ENCODE measurements at places on chromosomes 7 and 10.

DNA sequence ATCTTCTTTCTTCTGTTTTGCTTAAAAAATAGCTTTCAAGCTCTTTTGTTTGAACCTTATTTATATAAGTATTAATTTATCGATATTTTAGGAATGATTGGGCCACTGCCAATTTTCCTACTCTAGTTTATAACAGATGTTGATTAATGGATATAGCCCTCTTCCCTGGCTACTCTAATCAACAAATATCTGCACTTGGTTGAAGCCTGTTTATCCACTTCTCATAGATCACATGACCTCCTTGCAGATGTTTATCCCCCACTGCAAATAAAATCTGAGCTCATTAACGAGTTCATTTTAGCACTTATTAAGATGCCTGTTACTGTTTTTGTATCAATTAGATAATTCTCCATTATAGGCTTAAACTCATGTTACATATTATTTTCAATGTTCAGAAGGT is 715.3 kb downstream of the CNTNAP2 start:
- no peak for DNase-seq

GRCh38 chr7:144019457-144019856 is 19.3 kb downstream of the OR6B1 start:
- DNase-seq, result peak; percentile 10

DNA sequence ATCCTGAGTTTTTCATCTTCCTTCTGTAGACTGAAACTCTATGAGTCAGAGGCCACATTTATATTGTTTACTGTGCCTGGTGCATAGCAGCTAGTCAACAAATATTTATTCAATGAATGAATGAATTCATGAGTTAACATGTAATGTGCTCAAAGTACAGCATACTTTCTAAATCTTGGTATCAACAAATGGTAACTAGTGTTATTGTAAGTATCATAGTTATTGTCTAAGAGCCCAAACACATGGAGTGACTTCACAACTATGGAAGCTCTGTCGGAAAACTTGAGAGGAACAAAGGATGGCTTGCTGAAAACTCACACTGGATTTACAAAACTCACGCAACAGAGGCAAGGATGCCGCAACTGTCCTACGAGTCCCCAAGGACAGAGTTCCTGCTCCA is 35.9 kb downstream of the DENND2A start:
- no peak for DNase-seq

GRCh38 chr10:75402486-75403143 is 1.1 kb upstream of the ZNF503 start:
- DNase-seq, result no peak

DNA sequence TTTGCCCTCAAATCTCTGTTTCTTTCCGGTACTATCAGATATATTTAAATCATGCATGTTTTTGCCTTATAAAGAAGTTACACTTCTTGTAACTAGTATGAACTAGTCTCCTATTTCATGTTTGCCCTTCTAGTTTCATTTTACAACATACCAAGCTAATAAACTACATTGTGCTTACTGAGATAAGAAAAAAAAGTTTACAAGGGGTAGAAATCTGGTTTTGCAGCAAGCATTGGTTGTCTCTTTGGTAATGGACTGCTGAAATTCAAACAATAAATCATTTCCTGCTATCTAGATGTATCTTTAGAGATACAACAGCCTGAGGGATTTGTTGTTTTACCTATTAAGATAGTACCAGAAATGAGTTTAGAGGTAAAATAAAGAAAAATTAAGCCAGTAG is 18.8 kb downstream of the PTTG1IP2 start:
- no peak for DNase-seq

DNA sequence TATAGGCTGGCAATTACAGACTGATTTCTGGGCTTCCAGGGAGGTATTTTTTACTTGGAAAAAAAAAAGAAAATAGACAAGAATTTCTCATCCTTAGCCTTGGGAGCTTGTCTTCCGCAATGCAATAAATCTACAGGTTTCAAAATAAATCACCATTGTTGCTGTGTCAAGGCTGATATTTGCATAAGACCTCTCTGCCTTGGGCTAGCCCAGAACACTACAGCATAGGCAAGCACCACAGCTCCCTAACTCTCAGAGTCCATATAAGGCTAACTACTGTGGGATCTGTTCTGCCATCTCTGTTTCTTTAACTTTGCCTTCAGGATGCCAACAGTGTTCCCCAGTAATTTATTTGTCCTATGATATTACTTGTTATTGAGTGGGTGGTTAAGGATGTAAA is 64.4 kb downstream of the ZWINT start:
- no peak for DNase-seq

GRCh38 chr10:27822301-27822700 is 76.7 kb upstream of the MKX start:
- DNase-seq, result peak; percentile 53

DNA sequence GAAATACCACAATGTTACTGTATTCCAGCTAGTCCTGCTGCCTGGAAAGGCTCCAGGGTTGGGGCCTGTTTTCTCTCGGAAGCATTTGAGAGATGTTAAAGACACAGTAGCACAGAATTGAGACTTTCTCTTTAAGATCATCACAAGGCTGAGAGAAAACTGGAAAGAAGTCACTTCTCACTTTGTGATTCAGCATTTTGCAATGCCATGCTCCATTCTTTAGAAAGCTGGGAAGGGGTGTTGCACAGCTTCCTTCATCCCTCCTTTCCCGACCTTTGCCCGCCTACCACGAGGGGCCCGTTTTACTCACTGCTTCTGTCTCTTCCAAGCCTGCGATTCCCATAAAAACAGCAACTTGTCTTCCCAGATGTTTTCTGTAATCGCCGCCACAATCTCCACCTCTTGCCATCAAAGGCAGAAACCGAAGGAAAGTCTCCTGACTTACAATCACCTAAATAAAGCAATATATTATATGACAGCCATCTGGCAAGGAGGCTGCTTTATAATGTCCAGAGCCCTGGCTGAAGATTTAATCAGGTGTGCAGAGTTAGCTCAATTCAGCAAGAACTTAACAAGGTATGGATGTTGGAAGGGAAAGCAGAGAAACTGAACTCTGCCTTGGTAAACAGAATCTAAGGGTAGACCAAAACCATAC is 18.9 kb downstream of the NOD1 start:
- peak; percentile 97 for DNase-seq

- no peak for DNase-seq
Measured at GRCh38 chr10:130359711-130360110, 223.5 kb downstream of the GLRX3 start.

DNA sequence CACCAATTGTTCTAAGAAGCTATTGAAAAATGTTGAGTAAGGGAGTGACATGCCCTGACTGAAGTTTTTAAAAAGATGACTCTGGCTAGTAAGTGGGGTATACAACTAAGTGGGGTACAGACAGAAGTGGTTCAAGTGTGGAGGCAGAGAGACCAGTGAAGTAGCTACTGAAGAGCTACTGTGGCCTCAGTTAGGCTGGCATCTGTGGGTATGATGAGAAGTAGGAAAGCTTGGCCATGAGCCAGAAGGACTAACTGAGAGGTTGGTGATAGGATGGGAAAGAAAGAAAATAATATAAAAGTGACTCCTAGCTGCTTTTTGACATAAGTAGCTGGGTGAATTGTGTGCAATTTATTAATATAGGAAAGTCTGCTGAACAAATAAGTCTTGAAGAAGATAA is 176.6 kb downstream of the SEMA3D start:
- DNase-seq, result no peak

DNA sequence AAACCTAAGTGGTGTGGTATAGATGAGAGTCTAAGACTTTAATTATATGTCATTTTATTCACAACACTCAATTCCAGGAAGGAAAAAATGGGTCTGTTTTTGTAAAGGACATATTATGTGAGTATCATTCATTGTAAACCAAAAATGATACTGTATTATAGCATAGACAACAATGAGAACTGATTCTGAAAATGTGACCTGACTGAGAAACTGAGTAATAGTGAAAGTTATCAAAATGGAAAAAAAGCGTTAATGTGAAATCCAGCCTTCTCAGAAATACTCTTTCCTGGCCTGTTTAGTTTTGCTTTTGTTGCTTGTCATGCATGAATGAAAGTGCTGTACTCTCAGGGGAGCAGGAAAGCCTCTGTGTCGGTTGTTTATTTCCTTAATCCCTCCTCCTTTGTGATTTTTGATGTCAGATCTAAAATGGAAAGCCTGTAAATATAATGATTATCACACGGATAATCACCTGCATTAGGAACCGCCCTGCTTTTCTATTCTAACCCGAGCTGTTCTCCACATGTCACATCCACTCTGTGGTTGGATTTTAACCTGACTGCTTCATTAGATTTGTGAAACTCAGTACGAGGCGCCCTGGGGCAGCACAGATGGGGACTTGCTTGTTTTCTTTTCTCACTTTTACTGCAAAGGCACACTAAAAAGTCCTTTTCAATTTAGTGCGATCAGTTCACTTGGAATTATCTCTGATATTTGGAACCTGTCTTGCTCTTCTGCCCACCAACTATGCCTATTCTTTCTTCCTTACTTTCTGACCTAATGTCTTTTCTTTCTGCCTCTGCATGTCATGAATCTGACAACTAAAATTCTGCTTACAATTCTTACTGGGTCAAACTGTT is 240.9 kb upstream of the KAT6B start:
- no peak for DNase-seq

- DNase-seq, result no peak
Measured at GRCh38 chr7:1318051-1318450, 85.4 kb downstream of the UNCX start.

DNA sequence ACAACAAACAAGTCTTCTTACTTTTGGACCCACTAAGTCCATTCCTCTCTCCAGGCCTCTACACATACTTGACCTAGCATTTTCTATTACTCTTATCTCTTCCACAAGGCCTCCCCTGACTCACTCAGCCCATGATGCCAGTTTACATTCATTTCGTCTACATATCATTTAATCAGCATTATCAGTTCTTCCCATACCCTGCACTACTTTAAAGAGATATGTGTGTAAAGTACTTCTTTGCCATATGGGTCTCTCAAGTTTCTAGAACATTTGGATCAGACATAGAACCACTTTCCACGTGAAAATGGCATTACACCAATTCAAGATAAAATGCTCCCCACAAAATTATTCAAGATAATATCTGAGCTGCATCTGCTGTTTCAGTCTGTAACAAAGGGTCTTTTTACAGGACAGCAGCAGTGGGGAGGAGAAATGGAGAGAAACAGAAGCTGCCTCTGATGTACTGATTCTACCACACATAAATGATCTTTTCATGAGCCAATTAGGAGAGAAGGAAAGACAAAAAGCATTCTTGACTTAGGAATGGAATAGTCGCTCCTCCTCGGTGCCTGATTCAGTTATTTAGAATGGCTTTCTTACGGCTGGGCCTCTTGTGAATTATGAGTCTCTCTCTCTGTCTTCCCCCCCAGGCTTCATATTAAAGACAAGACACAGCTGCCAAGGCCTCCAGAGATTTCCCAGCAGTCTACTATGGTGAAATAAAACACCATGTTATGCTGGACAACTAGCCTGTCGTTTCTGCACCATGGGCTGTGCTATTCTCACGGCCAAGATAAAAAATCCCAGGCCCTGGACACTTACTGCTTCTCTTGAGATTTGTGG is 46.9 kb upstream of the SEPTIN7 start:
- no peak for DNase-seq

- no peak for DNase-seq
Measured at GRCh38 chr10:103554488-103555324, 61.2 kb downstream of the NEURL1 start.

DNA sequence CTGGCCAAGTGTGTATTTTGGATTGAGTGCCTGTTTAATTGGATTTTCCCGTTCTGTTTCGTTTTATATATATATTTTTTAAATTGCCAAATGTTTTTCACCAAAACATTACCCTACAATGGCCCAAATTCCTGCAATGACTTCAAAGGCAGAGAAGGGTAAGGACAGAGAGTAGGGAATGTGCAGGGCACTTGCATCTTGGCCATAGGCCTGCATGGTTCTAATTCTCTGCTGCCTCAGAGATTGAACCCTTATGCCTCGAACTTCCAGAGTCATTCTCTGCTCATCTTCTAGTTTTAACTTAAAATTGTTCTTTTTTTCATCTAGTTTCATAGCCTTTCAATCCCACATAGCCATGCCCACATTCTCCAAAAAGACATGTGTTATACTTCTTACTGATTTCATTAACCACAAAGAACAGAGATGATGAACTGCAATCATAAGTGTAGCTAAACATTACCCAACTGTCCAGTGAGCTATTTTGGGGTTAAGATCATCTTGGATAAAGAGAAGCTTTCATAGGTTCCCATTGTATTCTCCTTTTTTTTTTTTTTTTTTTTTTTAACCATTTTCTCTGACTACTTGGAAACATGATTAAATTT is 177.6 kb downstream of the PLXDC2 start:
- no peak for DNase-seq

GRCh38 chr10:2279711-2280110 is 542.4 kb upstream of the ADARB2 start:
- DNase-seq, result no peak

DNA sequence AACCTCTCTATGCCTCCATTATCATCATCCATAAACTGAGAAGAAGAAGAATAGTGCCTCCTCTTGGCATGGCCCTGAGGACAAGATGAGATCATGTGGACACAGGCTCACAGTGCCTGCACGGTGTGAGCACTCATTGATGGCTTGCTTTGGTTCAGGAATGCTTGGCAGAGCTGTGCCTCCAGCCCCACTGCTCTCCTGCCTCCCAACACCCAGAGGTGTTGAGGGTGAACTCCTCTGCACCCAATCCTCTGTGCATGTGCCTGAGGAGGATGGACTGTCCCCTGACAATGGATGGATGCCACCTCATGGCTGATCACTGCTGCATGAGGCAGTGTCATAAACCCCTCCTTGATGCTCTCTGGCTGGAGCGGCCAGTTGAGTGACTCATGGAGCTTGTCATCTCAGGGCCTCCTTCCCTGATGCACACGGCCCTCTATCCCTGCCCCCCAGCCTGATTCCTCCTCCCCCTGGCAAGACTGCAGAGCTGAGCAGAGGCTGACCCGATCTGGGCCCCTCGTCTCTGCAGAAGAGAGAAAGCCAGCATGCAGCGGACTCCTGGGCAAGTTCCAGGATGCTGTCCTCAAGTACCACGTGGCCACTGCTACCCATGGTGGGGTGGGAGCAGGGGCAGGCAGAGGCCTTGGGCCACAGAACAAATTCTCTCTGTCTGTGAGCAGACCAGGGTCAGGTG is 136.3 kb downstream of the KCNMA1 start:
- DNase-seq, result peak; percentile 89

DNA sequence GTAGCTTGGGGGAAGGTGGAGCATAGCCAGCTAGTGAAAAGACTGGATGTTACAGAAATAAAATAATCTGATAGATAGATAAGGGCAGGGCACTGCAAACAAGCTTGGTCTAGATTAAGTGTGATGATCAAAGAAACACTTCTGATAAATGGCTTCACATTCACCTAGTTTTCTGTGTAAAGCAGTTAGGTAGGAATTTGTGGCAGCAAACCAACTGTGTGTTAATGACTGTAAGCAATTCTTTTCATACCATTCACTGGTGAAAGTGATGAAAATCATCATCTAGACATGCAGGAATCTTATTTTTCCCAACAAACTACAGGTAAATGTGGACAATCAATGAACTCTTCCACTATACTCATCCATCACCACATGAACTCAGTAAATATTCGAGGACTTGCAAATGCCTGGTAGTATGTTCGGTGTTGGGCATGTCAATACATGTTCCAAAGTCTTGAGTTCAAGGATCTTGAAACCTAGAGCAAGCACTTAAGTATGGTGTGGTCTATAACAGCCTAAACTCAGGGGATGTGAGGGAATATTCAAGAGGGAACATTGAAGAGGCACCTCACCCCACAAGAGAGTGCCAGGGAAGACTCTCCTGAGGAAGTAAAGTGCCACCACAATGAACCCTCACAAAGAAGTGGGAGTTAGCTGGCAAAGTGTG is 20.5 kb downstream of the PON3 start:
- no peak for DNase-seq

GRCh38 chr10:485776-486175 is 203.7 kb downstream of the DIP2C start:
- no peak for DNase-seq
